ENCODE measurements at places on chromosomes 4 and X.

GRCh38 chrX:53018627-53019026 lies 30.0 kb upstream of the GPR173 start:
- DNase-seq, result no peak

DNA sequence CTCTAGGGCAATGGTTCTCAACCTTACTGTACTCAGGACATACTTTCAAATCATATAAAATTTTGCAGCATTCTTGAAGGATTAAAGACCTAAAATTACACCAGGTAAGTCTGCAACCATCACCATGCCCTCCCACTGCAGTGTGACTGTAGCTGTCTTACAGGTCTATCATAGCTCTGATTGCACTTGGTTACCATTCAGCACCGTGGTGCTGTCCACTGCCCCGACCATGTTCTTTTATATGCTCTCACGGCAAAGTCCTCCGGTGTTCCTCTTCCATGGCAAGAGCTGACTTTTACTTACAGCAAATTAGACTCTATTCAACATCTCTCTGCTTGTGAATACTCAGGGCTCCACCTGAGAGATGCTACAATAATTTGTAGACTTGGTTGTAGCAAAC lies 11.5 kb downstream of the CRMP1 start:
- no peak for DNase-seq

DNA sequence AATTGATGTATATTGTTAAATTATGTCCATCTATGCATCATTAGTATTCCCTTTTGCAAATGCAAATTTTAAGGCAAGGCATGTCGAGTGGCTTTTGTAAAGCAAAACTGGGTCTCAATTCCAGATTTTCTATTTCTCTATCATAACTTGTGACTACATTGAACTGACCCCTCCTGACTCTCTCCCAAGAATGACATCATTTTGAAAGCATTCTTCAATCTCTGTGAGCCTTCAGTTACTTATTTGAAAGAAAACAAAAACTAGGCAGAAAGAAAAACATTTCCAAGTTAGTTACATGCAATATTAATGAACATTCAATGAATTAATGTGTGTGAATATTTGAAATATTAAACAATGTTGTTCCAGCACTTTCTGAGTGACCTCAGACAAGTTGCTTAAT lies 314.3 kb upstream of the CLNK start:
- DNase-seq, result no peak

- DNase-seq, result no peak
These were observed 1.3 kb downstream of the TMEM47 start for GRCh38 chrX:34655501-34656455.

GRCh38 chrX:26208012-26208411 lies 8.0 kb upstream of the MAGEB5 start:
- no peak for DNase-seq

- DNase-seq, result no peak
These were observed 180.8 kb downstream of the VEGFC start for GRCh38 chr4:176611951-176612350.

DNA sequence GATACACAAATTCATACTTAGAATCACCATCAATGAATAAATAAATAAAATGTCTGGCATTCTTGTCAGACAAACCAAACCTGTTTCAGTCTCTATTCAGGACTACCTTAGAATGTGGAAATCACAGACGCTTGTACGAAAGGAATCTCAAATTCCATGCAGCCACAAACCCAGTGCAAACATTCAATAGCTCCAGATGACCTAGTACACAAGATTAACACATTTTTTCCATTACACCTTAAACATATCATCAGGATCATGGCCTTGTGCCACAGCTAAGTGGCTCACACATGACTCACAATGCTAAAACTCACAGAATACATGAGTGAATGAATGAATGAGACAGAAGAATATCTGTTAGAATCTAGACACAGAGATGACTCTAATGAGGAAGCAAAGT lies 134.2 kb downstream of the PWWP3B start:
- no peak for DNase-seq

GRCh38 chr4:6338175-6338950 lies 68.7 kb downstream of the WFS1 start:
- no peak for DNase-seq

All from stimulated activated CD8-positive, alpha-beta memory T cell treated with anti-CD3 and anti-CD28 coated beads, Interleukin-2, amount 100 ng/mL, for 1 hour (primary cell).